ENCODE measurements at places on chromosomes 3 and 15.

GRCh38 chr15:64630396-64631107, 144.8 kb downstream of the RBPMS2 start:
- no peak for DNase-seq

DNA sequence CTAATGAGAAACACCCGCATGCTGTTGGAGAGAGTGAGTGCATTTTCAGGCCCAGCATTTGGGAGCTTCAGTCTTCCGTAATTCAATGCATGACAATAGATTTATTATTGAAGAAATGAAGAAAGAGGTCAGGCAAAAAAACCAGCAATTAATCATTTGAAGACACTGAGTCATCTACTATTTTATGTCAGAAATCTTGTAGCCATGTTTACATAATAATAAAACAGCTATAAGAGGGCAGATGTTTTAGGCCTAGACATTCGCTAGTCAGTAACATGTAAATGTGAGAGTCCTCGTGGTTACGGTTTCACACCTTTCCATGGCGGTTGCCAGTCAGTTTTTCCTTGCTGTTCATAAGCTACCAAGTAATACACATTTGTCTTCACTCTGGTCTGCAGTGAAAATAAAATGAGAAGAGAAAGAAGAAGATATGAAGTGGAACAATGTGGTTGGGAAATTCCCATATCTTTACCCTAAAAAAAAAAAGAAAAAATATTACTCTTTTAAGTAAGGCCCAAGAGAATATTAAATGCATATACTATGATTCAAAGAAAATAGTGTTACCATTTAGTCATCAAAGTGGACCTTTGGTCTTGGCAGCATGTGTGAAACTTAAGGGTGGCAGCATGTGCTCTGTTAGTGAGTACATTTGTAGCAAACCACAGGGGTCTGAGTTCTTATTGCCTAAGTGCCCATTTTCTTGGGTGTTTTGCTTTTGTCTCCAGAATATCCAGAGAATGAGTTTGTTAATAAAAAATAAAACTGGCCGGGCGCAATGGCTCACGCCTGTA, 140.5 kb upstream of the TBL1XR1 start:
- DNase-seq, result peak; percentile 75

GRCh38 chr15:37394402-37395099, 294.2 kb upstream of the MEIS2 start:
- DNase-seq, result no peak

GRCh38 chr3:50165910-50166538, 10.9 kb downstream of the SEMA3F start:
- DNase-seq, result no peak

GRCh38 chr15:63238171-63238570, 39.2 kb upstream of the APH1B start:
- DNase-seq, result no peak

- peak; percentile 14 for DNase-seq
Measured at GRCh38 chr15:56608993-56609392, 124.3 kb downstream of the ZNF280D start.

DNA sequence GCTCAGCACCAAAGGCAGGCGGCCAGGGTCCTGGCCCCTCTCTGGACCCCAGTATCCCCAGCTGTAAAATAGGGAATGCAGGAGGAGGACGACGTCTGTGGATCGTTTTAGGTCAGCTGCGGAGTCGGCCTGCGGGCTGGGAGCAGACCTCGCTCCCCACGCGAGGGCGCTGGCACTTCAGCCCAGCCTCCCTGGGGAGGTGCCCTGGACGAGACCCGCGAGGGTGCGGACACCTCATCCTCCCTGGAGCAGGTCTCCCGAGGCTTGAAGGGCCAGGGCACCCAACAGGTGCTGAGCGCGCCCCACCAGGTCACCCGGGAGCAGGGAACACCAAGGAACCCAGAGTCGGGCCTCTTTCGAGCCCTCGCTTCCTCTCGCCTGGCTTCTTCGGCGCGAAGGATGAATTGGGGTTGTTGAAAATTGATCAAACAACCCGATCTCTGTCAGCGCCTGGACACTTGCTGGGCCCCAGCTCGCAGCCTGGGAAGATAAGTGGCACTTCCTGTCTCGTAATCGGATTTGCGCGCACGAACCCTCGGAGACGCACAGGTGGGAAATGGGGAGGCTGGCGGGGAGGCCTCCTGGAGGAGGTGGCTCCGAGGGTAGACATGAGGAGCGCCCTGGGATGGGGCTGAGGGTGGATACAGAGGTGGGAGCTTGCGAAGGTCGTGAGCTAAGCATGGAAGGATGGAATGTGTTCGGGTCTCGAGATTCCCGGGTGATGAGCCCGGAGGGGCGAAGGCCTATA, 588 bp upstream of the VIPR1 start:
- DNase-seq, result peak; percentile 49

DNA sequence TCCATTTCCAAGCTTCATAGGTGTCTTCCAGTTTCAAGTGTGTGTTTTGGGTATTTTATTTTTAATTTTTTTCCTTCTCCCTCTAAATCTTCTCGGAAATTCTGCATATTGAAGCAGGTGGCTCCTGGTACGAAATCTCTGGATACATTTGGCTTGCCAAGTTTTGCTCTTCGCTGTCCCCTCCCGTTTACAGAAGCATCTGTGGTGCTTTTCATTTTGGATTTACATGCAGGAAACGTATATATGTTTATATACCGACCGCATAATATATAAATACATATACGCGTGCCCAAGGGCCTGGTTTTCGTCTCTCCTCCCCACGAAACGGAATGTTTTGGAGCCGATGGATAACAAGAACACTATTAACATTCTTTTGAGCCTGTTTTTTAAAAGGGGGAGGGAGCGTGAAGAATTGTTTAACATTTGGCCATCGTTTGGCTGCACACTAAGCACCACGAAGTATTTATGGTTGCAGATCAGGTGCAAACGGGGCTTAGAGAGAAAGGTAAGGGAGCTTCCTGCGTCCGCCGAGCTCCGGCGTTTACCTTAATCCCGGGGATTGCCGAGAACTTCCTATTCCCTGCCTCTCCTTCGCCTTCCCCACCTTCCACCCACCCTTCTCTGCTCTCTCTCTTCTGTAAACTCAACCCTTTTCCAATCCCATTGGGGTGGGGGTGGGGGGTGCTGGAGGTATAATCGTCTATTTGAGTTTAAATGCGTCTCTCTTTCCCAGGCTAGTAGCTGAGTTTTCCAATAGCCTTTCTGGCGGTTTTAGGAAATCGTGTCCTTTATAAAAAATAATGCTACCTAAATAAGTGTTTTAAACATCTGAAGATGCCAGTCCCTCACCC, 1.1 kb upstream of the NLGN1 start:
- peak; percentile 43 for DNase-seq

DNA sequence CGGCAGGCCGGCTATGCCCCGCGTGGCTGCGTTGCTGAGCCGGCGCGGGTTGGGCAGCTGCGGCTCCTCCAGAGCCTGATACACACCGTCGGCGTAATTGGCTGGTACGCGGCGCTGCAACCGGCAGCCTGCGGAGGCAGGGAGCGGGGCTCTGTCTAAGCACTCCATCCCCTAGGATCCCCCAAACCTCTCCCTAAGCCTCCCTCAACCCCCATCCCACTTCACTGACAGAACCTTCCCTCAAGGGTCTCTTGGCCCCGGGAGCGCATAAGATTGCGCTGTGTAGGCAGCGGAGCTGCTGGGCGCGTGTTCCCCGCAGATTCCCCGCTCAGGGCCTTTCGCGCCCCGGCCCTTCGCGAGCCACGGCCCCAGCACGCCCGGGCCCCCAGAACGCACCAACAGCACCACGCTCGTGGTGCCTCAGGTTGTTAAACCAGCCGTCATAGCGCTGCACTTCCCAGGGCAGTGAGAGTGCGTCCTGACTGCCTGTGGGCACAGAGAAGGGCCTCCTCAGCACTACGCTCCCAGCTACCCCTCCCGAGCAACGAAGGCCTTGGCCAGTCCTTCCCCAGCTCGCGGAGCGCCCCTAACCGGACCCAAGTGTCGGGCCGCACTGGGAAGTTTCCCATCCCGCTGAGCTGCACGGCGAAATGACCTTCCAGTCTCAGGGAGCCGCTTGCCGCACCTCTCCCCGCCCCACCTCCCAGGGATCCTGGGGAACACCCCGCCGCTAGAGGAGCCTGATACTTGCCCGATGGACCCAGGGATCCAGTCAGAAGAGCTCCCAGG, 1.2 kb downstream of the DUOX2 start:
- DNase-seq, result peak; percentile 44

- no peak for DNase-seq
Measured at GRCh38 chr3:64108784-64109317, 85.6 kb upstream of the PSMD6 start.

DNA sequence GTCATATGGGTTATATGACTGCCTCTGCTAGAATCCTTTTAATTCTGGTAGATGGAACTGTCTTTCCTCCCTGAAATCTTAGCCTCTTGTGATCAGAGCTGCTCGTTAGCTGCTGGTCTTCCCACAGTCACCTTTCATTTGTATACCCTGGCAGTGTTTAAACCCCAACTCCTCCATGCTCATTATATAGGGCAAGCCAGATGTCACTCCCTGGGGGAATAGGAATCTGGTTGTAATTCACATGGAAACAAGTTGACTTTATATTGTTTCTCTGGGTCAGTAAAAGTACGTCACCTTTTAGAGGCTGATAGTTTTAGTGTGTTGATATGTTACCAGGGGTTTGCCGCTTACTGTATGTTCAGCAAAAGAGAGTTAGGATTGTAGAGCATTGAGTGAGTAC, 103.5 kb downstream of the ITPR1 start:
- no peak for DNase-seq

- no peak for DNase-seq
Measured at GRCh38 chr3:190059242-190059590, 61.5 kb downstream of the P3H2 start.

DNA sequence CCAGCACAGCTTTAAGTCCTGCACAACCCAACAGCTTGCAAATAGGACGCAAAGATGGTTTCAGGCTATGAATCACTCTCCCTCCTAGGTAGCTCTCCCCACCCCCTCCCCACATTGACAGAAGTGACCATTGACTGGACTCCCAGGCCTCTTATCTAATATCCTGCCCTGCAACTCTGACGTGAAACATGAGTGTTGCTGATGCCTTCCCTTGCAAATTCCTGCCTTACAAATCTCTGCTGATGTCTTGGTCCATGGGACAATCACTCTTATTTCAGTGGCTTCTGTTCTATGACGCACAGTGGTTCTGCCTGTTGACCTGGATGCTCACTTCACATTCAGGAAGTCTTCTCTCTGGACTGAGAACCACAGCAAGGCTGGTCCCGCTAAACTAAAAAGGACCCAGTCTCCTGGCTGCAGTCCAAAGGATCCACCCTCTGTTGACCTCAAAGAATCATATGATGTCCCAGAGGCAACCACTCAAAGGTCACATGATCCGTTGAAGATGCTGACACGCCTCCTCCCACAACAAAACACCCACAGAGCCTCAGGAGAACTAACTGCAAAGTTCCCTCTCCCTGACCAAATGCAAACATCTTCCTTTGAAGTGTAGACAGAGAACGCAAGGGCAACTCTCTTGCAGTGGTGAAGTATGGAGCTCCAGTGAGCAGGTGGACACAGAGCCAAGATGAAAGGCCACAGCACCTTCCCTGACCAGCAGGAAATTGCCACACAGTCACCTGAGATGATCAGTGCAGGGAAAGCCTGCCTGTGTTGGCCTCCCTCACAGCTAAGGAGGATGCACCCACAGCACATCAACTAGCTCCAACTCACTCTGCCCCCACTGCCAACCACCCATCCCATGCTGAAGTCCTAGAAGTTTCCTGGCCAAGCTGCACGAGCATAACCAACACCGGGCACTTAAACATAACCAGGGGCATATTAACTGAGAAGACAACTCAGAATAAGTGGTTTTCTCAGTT, 112.3 kb downstream of the ADAMTS17 start:
- DNase-seq, result no peak

DNA sequence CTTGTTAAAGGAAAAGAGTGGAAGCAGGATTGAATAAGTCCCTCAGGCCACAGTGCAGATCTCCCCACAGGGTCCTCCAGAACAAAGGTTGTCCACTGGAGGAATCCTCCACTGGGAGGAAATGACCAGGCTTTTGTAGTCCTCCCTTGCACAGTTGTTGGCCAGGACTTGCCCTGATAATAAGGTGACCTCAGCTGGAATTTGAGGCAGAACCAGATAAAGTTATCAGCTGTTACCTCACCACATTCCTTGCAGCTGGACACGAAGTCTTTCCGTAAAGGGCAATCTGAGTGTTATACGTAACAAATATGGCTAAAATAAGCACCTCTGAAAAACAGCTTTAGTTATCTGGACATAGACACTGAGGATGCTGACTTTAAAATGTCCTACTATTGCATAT, 83.5 kb upstream of the NAALADL2 start:
- DNase-seq, result no peak

GRCh38 chr3:9129365-9129764, 120.1 kb downstream of the SRGAP3 start:
- no peak for DNase-seq

DNA sequence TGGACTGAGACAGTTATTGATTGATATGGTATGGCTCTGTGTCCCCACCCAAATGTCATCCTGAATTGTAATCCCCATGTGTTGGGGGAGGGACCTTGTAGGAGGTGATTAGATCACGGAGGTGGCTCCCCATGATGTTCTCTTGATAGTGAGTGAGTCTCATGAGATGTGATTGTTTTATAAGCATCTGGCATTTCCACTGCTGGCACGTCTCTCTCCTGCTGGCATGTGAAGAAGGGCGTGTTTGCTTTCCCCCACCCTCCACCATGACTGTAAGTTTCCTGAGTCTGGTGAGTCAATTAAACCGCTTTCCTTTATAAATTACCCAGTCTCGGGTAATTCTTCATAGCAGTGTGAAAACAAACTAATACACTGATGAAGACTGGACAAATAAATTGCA, 105.6 kb upstream of the MELTF start:
- DNase-seq, result no peak

- peak; percentile 49 for DNase-seq
Measured at GRCh38 chr3:113783463-113783862, 36.6 kb downstream of the ATP6V1A start.

DNA sequence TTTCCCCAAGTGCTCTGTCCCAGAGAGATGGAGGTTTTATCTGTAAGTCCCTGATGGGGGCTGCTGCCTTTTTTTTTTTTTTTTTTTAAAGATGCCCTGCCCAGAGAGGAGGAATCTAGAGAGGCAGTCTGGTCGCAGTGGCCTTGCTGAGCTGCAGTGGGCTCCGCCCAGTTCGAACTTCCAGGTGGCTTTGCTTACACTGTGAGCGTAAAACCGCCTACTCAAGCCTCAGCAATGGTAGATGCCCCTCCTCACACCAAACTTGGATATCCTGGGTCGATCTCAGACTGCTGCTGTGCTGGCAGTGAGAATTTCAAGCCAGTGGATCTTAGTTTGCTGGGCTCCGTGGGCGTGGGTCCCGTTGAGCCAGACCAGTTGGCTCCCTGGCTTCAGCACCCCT, 51.6 kb downstream of the SLC2A2 start:
- DNase-seq, result no peak

GRCh38 chr3:184633237-184633579, 71.6 kb downstream of the EPHB3 start:
- no peak for DNase-seq

- no peak for DNase-seq
Measured at GRCh38 chr15:101676921-101677329, 24.7 kb upstream of the TM2D3 start.

All from common myeloid progenitor, CD34-positive (primary cell).